K562 (cell line): ENCODE measurements at places on chromosomes 16 and 17.

DNA sequence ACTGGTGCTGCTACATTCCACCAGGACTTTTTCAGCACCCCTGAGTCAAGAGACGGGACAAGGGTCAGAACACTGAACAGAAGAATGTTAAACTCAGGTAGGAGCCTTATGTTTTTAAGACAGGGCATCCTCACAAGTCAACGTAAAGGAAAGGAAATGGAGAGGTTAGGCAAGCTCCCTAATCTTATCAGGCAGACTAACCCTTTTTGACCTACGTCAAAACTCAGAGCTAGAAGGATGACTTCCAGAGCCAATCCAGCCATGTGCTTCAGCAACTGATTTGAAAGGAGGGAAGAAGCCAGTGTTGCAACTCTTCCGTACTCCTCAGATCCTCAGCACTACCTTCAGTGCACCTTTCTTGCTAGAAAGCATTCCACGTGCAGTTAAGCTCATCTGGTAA, 46.8 kb downstream of the REXO5 start:
- no peak for DNase-seq

GRCh38 chr16:680625-680945, 375 bp downstream of the STUB1 start:
- DNase-seq = no peak

GRCh38 chr17:30336369-30337171, 2.7 kb upstream of the TMIGD1 start:
- DNase-seq = peak; percentile 61

GRCh38 chr17:64682261-64683181, 20.4 kb upstream of the SMURF2 start:
- DNase-seq = no peak

- DNase-seq = no peak
Observed at GRCh38 chr17:6643451-6644125, 2.7 kb downstream of the TXNDC17 start.

DNA sequence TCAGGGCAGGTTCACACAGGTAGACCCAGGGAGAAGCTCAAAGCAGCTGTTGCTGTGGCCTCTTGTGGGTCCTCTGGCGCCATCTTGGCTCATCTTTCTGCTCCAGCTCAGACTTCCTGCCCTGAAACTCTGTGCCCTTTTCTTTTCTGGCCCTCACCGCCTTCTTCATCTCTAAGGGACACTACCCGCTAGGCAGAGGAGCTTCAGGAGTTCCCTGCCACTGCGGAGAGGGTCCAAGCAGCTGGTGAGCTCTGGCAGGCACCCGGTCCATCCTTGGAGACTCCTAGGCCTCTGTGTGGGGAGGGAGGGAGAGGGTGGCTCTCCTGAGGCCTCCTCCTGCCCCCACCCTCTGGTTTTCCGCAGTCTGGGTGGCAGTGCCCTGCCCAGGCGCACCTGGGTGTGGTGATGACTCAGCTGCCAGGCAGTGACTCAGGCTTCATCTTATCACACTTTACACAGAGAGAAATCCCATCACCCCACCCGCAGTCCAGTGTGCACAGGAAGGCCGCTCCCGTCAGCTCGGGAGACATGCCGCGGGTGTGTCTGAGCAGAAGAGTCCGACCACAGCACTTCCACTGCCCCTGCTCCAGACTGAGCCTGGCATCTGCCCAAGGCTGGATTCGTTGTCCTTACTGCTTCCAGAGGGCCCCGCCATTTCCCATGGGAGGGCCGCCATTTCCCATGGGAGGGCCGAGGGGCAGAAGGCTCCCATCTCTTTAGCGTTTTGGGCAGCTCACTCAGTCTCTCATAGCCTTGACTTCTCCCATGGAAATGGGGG, 7.3 kb downstream of the NT5C start:
- peak; percentile 91 for DNase-seq
